ENCODE measurements at places on chromosomes 1 and 21.

GRCh38 chr1:241310451-241310850, 46.6 kb downstream of the RGS7 start:
- DNase-seq: peak; percentile 2

DNA sequence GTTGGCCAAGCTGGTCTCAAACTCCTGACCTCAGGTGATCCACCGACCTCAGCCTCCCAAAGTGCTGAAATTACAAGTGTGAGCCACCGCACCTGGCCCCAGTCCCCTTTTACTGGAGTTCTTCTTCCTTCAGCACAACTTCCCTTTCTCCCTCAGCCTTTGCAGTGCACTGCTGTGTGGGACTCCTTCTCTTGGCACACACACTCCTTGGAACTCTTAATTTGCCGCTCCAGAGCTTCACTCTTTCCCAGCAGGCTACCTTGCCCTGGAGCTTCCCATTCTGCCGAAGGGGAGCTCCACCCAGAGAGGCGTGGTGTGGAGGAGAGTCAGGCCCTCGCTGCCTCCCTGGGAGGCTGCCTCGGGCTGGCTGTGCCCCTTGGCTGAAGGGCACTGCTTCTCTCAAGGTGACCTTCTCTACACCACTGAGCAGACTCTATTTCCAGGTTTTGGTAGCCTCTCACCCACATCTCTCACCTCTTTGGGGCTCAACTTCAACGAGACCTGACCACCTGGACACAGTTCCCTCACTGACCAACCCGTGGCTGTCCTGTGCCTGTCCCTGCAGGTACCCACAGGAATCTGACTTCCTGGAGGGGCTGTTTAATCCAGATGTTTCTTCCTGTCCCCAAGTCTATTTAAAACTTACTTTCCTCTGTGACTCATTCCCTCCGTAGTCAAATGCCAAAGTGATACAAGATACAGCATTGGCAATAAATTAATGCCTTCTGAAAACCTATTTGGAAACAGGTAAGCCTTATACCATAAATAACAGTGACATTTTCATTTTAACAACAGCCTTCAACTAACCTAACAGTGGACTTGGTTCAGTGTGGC, 227.3 kb upstream of the KIAA0040 start:
- no peak for DNase-seq

- no peak for DNase-seq
Observed at GRCh38 chr1:200626853-200627534, 6.4 kb upstream of the KIF14 start.

- no peak for DNase-seq
Observed at GRCh38 chr1:92876351-92876750, 44.5 kb downstream of the RPL5 start.

DNA sequence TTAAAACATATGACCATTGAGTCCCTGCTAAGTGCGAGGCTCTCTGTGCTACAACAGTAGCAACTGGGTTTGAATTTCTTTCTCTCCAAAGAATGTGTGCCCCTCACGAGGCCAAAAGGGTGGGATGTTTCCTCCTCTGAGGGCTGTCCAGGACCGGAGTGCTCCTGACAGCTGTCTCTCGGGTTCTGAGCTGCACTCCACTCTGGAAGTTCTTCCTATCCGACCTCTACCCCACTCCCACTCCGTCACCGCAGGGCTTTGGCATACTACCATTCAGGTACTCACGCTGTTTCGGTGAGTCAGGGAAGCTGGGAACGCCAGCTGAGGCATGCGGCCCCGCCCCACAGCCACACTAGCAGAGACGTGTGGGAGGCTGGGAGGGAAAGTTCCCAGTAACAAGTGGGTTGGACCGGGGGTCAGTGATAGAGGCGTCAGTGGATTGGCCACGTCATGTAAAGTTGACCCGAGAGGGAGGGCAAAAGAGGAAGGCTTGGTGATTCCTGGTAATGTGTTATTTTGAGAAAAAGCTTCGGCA, 705 bp upstream of the SLC50A1 start:
- peak; percentile 89 for DNase-seq

GRCh38 chr1:41637367-41637766, 152.9 kb upstream of the EDN2 start:
- DNase-seq: no peak

- DNase-seq: no peak
Observed at GRCh38 chr1:180498594-180498993, 3.8 kb downstream of the ACBD6 start.

- DNase-seq: no peak
Observed at GRCh38 chr1:43878854-43879253, 54.7 kb upstream of the ARTN start.

GRCh38 chr1:15543251-15543588, 16.6 kb downstream of the DNAJC16 start:
- no peak for DNase-seq

DNA sequence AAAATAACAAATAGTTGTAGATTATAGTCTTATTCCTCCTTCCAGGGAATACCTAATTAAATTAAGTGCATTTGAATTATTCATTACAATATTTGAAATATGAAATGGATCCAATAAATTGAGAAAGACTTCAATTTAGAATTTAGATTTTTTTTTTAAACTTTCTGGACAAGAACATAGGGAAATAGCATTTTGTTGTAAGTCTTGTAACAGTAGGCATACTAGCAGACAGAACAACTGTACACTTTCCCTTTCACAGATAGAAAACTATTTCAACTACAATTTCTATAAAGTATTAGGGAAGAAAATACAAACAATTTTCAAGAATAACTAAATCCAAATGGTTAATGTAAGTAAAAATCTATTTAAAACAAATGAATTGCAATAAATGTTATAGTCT, 577.5 kb downstream of the USP25 start:
- no peak for DNase-seq

DNA sequence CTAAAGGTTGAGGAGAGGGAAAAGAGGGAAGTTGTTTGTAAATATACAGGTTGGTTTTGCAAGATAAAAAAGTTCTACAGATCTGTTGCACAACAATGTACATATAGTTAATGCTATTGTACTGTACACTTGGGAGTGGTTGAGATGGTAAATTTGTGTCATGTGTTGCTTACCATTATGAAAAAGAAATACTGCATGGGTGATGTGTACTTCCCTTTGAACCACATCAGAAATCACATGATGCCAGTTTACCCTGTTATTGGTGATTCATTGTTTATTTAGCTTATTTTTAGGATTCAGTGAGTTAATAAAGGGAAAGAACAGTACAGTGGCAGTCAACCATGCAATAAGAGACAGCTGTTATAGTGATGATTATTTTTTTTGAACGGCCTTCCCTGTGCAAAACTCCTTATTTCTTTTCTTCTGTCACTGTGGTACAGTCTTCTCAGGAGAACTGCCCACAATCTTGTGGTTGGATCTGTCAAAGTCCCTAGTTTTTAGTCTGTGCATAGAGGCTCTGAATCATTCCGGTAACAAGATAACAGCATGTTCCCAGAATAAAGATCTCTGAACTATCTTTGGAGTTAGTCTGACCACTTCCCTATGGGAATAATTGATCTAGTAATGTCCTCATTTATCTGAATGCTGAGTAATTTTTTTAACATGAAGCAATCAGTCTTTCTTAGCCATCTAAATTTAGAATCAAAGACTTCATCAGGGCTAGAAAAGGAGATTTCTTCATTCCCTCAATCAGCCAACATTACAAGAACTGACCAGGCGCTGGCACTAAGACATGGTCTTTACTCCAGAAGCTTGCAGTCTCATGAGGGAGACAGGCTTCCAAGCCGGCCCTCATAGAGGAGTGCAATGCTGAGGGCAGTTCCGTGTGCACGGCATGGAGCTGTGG, 84.2 kb downstream of the SH3GLB1 start:
- DNase-seq: no peak

DNA sequence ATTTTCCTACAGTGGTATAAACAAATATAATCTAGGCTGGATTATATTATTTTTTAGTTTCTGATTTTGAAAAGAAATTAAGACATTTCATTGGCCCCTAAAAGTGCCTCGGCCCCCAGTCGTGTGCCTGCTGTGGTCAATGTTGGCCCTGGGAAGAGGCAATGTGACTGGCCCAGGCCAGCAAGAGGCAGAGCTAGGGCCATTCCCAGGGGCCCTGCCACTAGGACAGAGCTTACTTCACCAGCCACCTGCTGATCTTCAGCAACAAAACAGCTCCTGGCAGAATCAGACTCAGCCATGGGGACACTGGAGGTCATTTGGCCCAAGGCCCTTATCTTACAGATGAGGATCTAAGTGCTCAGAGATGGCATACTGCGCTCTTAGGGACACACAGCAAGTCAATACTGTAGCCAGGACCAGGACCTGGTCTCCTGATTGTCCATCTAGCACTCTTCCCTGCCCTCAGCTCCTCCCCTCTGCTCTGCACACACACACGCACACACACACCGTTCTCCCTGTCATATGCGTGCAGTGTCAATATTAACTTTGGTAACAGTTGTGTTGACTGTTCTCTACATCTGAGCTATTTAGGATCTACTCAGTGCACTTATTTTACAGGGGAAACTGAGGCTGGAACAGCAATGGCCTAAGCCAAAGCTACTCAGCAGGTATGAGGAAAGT, 16.6 kb upstream of the KLHDC7A start:
- no peak for DNase-seq

GRCh38 chr1:59767119-59767518, 47.6 kb upstream of the HOOK1 start:
- DNase-seq: no peak

DNA sequence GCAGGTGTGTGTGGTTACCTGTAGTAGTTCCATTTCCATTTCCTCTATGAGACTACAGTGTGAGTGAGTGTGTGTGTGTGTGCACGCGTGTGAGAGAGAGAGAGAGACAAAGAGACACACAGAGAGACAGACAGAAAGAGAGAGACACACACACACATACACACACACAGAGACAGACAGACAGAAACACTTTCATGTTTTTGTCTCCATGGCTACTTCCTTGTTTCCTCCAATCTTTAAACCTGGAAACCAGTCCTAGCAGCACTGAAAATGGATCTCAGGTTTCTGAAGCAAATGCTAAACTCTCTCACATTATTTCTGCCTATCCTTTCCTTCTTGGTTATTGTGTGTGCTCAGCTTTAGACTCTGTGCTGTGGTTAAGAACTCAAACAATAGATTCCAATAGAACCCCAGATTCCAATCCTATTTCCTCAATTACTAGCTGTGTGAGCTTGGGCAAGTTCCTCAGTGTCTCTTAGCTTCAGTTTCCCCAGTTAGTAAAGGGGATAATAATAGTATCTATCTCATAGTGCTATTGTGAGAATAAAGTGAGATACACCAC, 22.4 kb upstream of the ABCD3 start:
- DNase-seq: no peak

GRCh38 chr1:147539122-147539575, 2.2 kb upstream of the BCL9 start:
- peak; percentile 20 for DNase-seq

DNA sequence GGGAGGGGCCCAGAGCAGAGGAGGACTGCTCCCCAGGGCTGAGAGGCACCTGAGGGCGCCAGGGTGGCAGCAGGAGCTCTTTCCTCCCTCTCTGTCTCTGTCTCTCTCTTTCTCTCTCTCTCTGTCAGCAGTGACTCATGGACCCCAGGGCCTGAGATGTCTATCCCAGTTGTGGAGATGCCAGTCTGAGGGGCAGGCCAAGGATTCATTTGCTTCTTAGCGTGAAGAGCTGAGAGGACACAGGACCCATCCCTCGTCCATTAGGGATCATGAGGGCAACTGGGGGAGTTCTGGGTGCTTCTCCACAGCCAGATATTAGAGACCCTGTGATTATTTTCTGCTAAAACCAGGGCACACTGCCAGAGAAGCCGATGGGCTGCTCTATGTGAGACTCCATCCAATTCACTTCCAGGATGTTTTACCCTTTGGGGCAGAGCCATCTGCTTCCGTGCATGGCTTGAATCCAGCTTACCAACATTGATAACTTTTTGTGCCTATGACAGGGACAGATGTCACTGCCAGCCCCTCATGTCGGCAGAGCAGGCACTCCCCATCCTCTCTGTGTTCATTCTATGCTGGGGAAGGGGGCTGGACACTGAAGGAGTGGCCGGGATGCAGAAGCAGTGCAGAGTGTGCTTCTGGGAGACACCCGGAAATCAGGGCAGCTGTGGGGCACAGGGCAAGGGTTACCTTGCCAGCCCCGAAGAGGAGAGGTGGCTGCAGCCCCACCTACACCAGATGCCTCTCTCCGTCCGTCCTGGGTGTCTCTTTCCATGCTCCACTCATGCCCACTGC, 4.1 kb upstream of the PCBP3 start:
- no peak for DNase-seq

- no peak for DNase-seq
Observed at GRCh38 chr1:158506369-158506987, 34.5 kb downstream of the OR10R2 start.

DNA sequence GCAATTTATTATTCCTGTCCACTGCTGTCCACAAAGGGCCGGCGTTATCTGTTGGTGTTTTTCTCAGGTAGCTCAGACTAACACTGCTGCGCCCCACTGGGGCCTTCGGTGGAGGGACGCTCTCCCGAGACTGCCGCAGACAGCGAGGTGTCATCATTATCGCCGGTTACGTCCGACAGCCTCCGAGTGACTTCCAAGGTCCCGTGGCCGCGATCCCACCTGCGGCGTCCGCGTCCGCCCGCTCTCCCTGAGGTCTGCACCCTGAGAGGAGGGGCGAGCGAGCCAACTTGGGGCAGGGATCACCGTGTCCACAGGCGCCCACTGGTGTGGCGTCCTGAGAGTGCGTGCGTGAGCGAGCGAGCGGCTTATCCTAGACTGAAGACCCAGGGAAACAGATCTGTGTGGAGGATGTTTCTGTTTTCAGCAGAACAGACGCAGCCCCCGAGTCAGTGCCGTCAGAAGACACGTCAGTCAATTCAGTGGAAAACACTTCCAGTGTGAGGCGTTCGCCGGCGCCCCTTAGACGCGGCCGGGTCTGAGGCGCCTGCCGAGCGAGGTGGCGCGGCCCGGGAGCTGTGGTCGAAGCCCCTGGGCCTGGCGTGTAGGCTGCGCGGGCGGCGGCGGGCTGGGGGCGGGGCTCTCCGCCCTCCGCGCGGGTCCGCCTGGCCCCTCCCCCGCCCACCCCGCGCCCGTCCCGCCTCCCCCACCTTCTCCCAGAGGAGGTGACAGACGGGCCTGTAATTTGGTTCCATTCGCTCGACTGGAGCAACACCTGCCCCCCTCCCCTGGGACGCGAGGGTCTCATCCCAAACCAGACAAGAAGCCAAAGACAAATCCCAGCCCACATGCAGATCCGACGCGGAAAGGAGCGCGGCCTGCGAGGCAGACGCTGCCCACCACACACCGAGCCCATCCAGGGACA, 12.6 kb downstream of the NHLH2 start:
- no peak for DNase-seq

- DNase-seq: no peak
Observed at GRCh38 chr1:74763807-74764206, 30.9 kb downstream of the TYW3 start.

Measured in SW 1271 (cell line).